ENCODE measurements at places on chromosomes 4 and X.

GRCh38 chr4:10577018-10577417, 107.5 kb downstream of the CLNK start:
- DNase-seq, result no peak

GRCh38 chr4:13642170-13642950, 14.8 kb upstream of the BOD1L1 start:
- peak; percentile 75 for DNase-seq

GRCh38 chr4:145709336-145709735, 29.4 kb downstream of the C4orf51 start:
- no peak for DNase-seq

GRCh38 chr4:99341426-99341825, 11.1 kb downstream of the ADH1C start:
- no peak for DNase-seq

- no peak for DNase-seq
Observed at GRCh38 chr4:186553717-186554116, 1.6 kb downstream of the MTNR1A start.

- DNase-seq, result no peak
Observed at GRCh38 chr4:159944477-159944876, 841.6 kb downstream of the RAPGEF2 start.

DNA sequence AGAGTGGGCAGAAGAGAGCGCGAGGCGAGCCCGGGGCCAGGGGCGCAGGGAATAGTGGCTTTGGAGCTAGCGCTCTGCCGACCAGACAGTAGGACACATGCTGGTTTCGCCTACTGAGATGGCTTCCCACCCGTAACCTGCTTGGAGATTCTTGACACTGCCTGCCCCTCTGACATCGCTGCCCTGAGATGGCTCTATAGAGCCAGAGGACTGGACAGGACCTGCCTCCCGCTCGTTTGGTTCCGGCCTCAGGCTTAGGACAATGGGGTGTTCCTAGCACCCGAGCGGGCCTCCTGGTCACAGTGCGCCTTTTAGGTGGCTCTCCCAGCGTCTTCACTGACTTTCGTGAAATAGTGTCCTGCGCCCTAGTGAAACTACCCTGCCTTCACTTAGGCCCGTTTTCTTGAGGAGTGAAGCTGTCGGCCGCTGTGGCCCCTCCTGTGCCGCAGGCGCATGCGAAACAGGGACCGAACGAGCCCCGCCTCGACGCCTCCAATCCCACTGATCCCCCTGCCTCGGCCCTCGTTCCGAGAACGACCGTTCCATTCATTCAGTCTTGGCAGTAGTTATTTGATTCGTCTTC, 608 bp downstream of the TAF1 start:
- peak; percentile 32 for DNase-seq

- peak; percentile 22 for DNase-seq
Observed at GRCh38 chr4:6188687-6189305, 11.6 kb downstream of the JAKMIP1 start.

DNA sequence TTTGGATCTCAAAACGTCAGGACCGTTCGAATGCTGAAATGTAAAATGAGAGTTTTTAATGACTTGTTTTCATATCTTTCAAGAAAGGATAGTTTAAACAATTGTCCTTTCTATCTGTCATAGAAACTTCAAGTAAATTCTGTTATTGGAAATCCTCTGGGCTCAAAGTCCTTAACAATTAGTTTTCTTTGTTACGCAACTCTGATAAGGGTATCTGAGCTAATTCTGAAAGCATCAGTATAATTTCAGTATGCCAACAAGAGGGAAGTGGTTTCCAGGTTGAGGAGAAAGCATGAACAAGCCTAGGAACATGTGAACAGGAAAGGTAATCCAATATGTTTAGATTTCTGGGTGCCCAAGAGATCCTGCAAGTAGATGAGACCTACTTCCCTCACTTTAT, 22.0 kb downstream of the ADH7 start:
- no peak for DNase-seq

GRCh38 chrX:20547611-20548051, 280.9 kb upstream of the RPS6KA3 start:
- DNase-seq, result peak; percentile 74

DNA sequence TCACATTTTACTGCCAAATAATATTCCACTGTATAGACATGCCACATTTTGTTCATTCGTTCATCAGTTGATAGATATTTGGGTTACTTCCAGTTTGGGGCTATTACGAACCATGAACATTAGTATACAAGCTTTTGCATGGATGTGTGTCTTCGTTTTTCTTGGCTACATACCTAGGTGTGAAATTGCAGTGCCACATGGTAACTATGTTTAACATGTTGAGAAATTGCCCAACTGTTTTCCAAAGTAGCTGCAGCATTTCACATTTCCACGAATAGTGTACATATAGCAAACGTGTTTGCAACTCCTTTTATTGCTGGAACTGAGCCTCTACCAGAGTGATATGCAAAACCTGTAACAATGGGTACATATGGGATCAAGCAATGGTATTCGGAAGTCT, 221.5 kb downstream of the VEGFC start:
- DNase-seq, result no peak

GRCh38 chr4:172721659-172722058, 447.0 kb upstream of the GALNT7 start:
- no peak for DNase-seq

- no peak for DNase-seq
Observed at GRCh38 chr4:7732263-7732662, 207.4 kb downstream of the AFAP1 start.

GRCh38 chr4:123846092-123846491, 449.5 kb downstream of the SPRY1 start:
- DNase-seq, result no peak

DNA sequence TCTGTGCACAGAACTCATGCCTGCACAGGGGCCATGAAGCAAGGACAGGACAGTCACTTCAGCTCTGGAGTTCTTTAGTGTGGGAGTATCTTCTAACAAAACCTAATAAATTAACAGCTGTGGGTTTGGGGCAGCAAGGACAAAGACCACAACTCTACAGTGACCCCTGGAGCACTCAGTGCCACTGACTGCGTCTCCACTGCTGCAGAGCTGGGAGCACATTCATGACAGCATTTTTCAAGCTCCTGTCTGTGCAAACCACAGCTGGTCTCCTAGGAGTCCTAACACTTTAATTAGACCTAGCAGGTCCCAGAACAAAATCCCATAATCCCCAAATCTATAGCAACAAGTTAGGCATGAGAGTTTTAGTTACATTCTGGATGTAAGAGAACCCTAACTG, 76.5 kb downstream of the RTL9 start:
- no peak for DNase-seq

DNA sequence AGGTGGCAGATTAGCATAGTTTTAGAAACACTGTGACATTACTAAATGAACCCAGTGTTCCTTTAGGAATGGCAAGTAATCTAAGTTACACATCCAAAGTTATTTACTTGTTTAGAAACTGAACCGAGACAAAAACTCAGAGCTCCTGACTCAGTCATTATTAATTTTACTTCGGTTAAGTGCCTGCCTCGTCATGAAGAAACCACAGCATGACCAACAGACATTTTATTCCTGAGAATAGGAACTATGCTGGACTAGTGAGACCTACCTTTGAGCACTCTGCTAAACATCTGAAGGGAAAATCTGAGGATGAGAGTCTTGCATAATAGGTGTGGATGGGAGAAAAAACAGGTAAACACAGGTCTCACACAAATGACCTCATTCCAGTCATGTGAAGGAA, 2.5 kb downstream of the BEX1 start:
- DNase-seq, result no peak

DNA sequence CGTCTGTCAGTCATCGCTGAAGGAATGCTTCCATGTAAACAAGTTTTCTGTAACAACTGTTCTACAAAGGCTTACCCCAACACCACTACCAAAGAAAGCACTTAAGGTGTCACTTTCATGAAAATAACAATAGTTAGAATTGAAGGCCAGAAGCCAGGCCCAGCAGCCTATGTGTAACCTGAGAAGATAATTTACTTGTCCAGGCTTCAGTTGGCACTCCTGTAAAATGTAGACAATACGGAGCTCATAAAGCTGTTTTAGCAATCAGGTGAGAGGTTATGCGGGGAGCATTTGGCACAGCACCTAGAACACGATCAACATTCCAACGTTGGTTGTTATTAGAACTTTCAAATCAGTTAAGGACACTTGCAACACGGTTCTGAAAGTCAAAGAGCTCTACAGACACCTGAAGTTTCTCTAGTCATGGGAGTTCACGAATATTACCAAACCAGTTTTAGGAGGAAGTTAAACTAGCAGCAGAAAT, 15.7 kb downstream of the ADGRA3 start:
- DNase-seq, result no peak

DNA sequence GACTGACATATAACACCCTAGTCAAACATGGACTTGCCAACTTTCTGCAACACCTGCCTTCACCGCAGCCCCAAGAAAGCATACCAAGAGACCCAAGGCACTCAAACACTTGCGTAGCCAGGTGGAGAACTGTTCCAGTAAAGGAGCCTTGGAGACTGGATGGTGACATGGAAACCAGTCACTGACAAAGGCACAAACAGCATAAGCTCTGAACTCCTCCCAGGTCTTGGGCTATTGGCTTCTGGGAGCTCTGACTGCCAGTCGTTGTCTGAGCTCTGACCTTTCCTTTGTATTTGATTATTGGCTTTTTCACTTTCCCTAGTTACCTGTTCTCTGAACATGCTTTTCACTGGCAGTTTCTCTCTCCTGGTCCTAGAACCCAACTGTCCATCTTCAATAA, 38.3 kb downstream of the ARAP2 start:
- no peak for DNase-seq

GRCh38 chr4:24234288-24234848, 344.5 kb upstream of the PPARGC1A start:
- no peak for DNase-seq

DNA sequence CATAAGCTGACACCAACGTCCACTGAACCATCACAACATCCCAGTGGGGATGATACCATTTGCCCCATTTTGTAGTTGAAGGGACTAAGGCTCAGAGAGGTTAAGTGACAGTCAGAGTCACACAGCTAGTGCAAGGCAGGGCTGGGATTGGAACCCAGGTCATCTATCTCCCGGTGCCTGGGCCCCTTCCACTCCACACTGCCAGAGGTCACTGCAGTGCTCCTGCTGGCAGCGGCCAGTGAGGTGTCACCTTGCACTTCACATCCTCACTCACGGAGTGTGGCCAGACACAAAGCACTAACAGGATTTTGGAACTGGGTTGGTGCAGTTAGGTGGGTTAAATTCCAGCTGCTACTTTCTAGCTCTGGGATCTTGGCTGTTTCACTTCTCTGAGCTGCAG, 118.7 kb downstream of the ENPP6 start:
- no peak for DNase-seq

DNA sequence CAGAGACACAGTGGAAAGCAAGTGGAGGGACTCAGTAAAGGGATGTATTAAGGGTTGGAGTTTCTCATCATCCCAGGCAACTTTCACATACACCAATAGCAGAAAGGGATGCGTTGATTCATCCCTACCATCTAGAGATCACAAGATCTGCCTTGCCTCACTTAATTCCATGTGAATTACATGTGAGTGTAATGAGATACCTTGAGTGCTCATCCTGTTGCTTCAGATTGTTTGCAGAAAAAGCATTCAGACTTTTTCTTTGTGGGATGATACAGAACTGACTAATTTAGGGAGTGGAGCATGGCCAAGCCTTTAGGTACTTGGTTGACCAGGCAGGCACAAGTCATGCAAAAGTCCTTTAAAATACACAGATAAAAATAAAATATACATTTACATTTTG, 124.8 kb upstream of the SLIT2 start:
- DNase-seq, result peak; percentile 75

DNA sequence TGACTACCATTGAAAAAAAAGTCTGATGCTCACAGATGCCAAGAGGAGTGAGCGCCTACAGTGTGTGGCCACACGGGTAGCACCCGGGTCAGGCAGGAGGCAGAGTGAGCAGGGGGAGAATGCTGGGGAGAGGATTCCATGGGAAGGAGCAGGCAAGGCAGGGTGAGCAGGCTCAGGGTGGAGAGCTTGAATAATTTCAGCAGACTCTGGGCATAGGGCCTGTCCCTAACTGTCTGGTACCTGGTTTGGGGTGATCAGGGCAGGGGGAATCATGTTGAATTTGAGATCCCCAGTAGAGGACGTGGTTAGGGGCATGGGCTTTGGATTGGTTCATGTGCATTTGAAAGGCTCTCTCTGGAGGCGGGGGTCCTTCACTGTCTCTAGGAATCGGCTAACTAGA, 51.2 kb upstream of the TLR3 start:
- DNase-seq, result no peak

DNA sequence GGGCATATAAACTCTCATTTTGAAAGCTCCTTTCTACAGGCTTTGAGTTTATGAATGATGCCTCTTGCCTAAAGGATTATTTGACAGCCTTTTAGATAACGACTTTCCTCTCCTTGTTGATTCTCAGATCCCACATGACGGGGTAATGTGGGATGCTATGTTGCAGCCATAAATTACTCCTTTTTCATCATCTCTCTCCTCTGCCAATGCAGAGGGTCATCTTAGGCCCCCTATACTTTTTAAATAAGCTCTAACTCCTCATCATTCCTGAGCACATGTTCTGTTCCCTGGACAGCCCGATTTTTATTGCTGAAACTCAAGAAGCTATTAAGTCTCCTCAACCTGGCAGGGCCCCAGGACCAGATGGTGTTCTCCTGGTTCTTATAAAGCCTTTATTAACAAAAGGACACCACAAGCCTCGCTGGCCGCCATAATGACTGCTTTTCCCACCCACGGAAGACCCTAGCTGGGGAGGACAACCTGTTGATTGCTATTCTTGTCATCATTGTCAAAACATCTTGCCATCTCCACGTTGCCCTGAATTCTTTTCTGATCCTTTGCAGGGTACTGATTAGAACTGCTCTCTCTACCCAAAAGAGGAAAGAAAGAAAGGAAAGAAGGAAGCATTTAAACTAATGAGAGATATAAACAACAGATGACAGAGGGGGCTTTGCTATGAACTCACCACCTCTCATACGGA, 150.7 kb downstream of the DHX15 start:
- no peak for DNase-seq

DNA sequence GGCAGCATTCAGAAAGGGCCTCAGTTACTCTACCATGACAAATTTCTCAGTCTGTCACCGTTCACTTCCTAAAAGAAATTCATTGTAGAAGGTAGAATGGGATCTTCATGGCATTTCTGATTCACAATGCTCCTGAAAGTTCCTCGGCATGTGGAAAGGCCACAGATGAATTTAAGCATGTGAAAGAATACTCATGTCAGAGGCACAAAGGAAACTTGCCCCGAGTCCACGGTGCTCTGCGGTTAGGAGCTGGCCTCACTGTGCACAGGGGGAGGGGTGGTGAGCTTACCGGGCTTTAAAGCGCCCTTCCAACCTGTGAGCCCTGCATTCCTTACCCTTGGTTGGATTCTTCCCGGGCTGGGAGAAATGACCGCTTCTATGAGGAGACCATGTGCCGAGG, 9.3 kb downstream of the TKTL1 start:
- no peak for DNase-seq

GRCh38 chr4:88177983-88178625, 19.7 kb upstream of the ABCG2 start:
- DNase-seq, result peak; percentile 90

GRCh38 chrX:65034292-65034667, 58.0 kb upstream of the ZC4H2 start:
- no peak for DNase-seq

DNA sequence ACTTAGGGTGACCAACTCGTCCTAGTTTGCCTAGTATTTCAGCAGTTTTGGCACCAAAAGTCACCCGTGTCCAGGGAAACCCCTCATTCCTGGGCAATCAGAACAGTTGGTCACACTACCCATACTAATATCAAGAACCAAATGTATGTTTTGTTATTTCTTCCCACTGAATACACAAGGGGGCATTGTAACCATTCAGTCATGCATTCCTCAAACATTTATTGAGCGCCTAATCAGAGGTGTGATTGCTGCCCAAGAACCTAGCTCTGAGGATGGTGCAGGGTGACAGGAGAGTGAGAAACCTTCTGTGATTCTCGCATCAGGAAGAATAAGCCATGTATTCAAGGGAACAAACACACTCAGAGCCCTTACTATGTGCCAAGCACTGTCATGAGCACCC, 69.8 kb upstream of the RAI2 start:
- no peak for DNase-seq
